Calu3 (cell line): ENCODE measurements at places on chromosomes 2 and 18. TPM values are rescaled to one million over a fixed set of nuclear protein-coding genes. Genes with fewer than 3 reads are reported as not detected.

DPYSL5 gene
- total RNA-seq: 0.32 TPM in 1 of 2 replicates, not detected in the other

DNA sequence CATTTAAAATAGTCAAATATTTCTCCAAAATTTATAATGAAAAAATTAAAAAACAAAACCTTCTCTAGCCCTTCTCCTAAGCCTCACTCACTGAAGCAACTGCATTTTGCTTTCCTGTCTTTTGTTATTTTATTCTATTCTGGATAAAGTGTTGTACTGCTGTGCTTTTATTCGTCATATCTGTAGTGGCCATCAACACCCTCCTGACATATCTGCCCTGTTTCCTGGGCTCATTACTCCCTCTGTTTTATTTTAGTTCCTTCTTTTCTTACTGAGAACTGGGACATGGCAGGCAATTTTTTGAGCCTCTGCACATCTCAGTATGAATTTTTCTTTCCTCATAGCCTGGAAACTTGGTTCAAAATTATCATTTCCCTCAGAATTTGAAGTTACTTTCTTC, 224.2 kb downstream of the GULP1 start:
- H3K4me1 ChIP-seq: peaks cover 7% of the 10 kb centered on the region
- H3K4me3 ChIP-seq: no peak overlapping the region
- no peaks in the 10 kb centered on the region for H3K27me3 ChIP-seq

DNA sequence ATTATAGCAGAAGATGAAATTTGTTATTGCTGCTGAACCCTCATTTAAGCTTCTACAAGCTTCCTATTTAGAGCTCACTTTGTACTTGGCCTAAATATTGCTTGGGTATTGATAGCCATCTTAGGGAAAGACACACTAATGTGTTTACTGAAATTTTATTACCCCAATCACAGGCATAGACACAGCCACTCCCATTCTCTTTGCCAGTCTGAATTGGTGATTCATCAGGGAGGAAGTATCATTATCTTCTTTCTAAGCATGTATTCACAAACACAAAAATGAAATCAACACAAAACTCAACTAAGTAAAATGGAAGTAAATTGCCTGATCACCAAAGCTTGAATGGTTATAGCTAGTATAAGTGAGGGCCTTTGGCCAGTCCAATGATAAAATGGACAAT, 666.3 kb downstream of the TSN start:
- no peaks in the 10 kb centered on the region for H3K4me1 ChIP-seq
- H3K4me3 ChIP-seq: no peak overlapping the region
- no peak for DNase-seq

POTEC gene
- not detected in 2 replicates for total RNA-seq

DNA sequence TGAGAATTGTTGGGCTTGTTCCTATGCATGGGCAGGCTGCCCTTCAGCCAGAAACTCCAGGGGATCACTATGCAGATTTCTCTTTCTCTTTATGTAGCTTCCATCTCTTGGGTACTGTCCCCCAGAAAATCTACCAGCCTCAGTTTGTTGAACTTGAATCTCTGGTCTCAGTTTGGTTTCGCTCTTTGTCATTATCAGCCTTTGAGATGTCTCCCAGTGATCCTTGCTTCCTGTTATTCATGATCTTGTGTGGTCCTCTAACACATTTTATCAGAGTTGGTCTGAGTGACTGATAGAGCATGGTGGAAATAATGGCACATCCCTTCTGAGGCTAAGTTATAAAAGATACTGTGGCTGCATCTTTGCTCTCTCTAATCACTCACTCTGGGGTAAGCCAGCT, 7.8 kb downstream of the TMEM87B start:
- peaks cover 28% of the 10 kb centered on the region for H3K36me3 ChIP-seq
- no peak overlapping the region for H3K4me3 ChIP-seq
- no peak overlapping the region for H3K27ac ChIP-seq
- no peak for DNase-seq

GRCh38 chr18:24763765-24764513, 303.5 kb downstream of the HRH4 start:
- H3K4me1 ChIP-seq: no peaks in the 10 kb centered on the region
- no peaks in the 10 kb centered on the region for H3K36me3 ChIP-seq
- DNase-seq: no peak
- H3K27ac ChIP-seq: no peak overlapping the region

DNA sequence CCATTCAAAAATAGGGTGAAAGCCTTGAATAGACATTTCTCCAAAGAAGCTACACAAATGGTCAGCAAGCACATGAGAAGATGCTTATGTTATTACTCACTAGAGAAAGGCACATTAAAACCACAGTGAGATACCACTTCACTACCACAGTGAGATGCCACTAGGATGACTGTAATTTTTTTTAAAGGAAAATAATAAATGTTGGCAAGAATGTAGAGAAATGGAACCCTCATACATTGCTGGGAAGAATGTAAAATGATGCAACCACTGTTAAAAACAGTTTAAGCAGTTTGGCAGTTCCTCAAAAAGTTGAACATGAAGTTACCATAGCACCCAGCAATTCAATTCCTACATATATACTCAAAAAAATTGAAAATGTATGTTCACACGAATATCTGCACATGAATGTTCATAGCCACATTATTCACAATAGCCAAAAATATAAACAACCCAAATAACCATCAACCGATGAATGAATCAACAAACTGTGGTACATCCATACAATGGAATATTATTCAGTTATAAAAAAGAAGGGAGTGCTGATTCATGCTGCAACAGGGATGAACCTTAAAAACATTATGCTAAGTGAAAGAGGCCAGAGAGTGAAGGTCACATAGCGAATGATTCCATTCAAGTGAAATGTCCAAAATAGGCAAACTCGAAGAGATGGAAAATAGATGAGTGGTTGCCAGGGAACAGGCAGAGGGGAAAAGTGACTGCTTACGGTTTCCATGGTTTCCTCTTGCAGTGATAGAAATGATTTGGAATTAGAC, 156.2 kb upstream of the NDUFV2 start:
- no peak for DNase-seq
- H3K4me1 ChIP-seq: peaks cover 65% of the 10 kb centered on the region
- no peaks in the 10 kb centered on the region for H3K27me3 ChIP-seq
- peak overlapping the region; percentile 44 for H3K27ac ChIP-seq
- peaks cover 5% of the 10 kb centered on the region for H3K36me3 ChIP-seq

DIPK1C gene
- not detected in 2 replicates for total RNA-seq

ACTG2 gene
- total RNA-seq: not detected in 2 replicates

- H3K4me1 ChIP-seq: no peaks in the 10 kb centered on the region
- no peak for DNase-seq
- H3K27me3 ChIP-seq: no peaks in the 10 kb centered on the region
- H3K36me3 ChIP-seq: no peaks in the 10 kb centered on the region
- no peak overlapping the region for H3K27ac ChIP-seq
- H3K4me3 ChIP-seq: no peak overlapping the region
Measured at GRCh38 chr2:21310493-21310892, 186.7 kb downstream of the TDRD15 start.

- H3K27me3 ChIP-seq: no peaks in the 10 kb centered on the region
- H3K27ac ChIP-seq: no peak overlapping the region
- no peaks in the 10 kb centered on the region for H3K4me1 ChIP-seq
- H3K36me3 ChIP-seq: no peaks in the 10 kb centered on the region
Measured at GRCh38 chr2:37793004-37793403, 121.6 kb upstream of the CDC42EP3 start.

DNA sequence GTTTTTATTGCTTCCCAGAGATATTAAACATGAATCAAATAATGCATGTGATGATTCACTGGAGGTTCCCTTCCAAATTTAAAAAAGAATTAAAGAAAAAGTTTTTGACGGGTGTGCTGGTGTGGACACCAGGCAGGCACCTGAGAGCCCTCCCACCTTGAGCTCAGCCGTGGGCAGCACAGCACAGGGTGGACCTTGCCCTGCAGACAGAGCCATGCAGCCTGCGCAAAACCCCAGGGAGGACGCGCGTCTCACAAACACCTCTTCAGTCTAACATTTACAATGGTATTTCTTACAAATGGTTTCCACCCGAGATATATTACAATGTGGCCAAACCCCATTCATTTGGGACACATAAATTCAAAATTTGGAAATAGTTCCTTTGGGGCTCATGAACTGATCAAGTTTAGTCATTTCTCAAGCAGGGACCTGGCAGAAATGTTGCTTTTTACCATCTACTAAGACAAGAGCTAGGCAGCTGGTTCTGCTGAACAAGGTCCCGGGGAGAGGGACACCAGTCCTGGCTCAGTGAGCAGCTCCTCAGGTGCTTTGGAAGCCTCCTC, 45.4 kb downstream of the ODC1 start:
- H3K4me1 ChIP-seq: peaks cover 53% of the 10 kb centered on the region
- no peak overlapping the region for H3K4me3 ChIP-seq
- H3K27ac ChIP-seq: no peak overlapping the region

DNA sequence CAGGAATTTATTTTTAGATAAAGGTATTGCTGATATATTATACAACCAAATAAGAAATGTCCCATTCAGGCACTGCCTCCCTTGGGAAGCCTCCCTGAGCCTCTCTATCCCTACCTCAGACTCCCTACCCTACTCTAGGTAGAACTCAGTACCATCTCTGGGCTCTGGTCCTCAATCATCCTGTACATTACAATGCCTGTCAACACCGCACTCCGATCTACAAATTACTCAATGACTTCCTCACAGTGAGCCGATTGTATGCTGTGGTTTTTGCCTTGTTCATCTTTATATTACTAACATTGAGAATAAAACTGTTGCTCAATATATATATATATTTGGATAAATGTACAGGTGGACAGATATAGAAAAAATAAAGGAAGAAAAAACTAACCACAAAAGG, 207.5 kb downstream of the STK39 start:
- H3K27me3 ChIP-seq: no peaks in the 10 kb centered on the region
- no peaks in the 10 kb centered on the region for H3K36me3 ChIP-seq
- no peak overlapping the region for H3K27ac ChIP-seq
- no peak overlapping the region for H3K4me3 ChIP-seq
- no peak for DNase-seq

DNA sequence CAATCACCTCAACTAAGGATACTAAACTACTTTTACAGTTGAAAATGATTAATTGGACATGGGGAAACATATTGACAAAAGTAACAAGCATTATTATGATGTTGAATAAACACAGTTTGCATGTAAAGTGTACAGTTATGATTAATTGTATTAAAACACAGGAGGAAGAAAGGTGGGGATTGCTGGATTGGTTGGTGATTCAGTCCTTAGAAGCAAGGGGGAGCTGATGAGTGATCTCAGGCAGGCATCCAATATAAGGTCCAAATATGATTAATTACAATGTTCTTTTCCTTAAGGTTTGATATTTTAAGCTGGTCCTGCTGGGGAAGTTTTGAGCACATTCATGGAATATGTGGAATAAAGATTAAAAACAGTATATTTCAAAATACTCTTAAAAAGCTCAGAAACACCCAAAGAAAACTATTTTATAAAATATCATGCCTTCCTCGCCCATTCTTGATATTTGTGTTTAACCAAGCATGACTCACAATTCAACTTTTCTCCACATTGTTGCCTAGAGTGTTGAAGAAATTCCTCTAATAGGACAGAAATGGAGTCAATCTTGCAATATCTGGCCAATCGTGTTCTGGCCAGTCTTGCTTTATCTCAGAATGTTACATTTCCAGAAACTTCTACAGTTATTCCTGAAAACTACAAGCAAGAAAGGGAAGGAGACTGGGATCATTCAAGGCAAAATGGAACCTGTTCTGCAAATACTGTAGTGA, 268.2 kb downstream of the RPIA start:
- H3K36me3 ChIP-seq: no peaks in the 10 kb centered on the region
- no peak overlapping the region for H3K4me3 ChIP-seq
- DNase-seq: no peak
- peaks cover 39% of the 10 kb centered on the region for H3K27me3 ChIP-seq

DNA sequence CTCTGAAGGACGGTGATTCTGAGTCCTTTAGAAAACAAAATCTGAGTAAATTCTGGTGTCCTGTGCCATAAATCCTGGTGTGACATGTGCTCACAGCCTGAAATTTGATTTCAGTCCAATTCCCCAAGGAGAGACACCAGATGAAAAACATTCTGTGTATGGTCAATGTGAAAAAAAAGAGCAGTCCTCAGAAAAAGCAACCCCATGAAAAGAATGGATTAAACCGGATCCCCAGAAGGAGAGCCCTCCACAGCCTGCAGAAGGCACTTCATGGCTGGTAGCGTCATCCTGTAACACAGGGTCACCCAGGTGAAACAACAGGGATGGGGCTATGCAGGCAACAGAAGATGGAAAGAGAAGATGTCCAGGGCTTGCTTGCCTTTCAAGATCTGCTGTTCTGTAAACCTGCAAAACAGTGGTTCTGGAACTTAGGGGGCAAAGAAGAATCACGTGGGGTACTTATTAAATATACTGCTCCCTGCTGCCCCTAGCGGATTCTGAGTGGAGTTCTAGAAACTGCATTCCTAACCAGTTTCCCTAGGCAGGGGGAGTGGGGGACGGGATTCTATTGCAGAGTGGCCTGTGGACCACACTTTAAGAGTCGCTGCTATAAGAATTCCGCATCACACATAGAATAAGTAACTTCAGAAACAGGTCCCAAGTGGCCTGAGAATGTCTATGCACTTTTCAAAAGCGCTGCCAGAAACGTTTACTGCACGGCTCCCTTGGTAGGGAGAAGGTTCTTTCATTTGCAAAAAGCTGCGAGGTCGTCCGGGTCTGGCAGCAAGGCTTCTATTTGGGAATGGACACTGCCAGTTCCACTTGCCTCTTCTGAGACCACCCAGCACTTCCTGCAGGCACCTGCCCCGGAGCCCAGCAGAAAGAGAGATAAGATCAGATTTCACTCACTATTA, 118.9 kb upstream of the ARL5A start:
- peak; percentile 33 for DNase-seq
- H3K27me3 ChIP-seq: peaks cover 2% of the 10 kb centered on the region
- H3K4me3 ChIP-seq: no peak overlapping the region
- H3K36me3 ChIP-seq: no peaks in the 10 kb centered on the region
- no peaks in the 10 kb centered on the region for H3K4me1 ChIP-seq

DNA sequence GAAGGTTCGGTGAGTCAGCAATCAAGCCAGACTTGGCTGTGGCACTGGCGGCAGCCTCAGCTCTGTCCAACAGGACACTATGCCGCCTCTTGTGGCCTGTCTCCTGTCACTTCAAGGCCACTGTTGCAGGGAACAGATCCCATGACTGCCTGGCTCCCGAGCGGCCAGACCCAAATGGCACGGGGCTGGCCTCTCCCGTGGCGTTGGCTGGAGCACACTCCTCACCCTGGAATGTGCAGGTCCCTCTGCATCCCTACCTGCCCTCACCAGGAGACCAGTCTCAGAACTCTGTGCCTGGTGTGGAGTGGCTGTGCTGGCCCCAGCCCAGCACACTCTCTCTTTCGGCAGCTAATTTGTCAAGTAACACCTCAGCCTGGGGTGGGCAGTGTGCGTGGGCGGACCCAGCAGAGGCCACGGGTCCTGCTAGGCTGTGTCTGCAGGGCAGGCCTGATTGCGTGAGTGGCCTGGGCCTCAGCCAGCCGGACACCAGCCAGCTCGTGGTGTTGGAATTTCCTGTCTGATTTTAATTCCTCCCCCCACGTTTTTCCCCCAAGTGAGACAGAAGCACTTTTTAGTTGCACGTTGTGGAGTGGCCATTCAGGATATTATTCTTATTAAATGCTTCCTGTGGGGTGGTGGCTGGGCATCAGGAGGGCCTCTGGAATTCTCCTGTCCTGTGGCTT, 179.3 kb downstream of the GLI2 start:
- peak overlapping the region; percentile 83 for H3K27ac ChIP-seq
- H3K27me3 ChIP-seq: no peaks in the 10 kb centered on the region
- no peak overlapping the region for H3K4me3 ChIP-seq
- peaks cover 8% of the 10 kb centered on the region for H3K36me3 ChIP-seq
- H3K4me1 ChIP-seq: peaks cover 64% of the 10 kb centered on the region

LIMS3 gene
- total RNA-seq: 0.29 TPM in 1 of 2 replicates, not detected in the other

- no peak overlapping the region for H3K4me3 ChIP-seq
- H3K36me3 ChIP-seq: no peaks in the 10 kb centered on the region
- H3K27ac ChIP-seq: no peak overlapping the region
- H3K4me1 ChIP-seq: no peaks in the 10 kb centered on the region
Measured at GRCh38 chr2:34320056-34320455, 721.0 kb upstream of the FAM98A start.

- H3K27me3 ChIP-seq: peaks cover 45% of the 10 kb centered on the region
- no peaks in the 10 kb centered on the region for H3K4me1 ChIP-seq
- no peak for DNase-seq
- H3K27ac ChIP-seq: no peak overlapping the region
- no peaks in the 10 kb centered on the region for H3K36me3 ChIP-seq
Measured at GRCh38 chr2:16506366-16506765, 159.3 kb downstream of the CYRIA start.
